ENCODE measurements at places on chromosomes 2 and 18.
A peak's percentile ranks its signal among the peaks of the same experiment; 100 is the strongest.

DNA sequence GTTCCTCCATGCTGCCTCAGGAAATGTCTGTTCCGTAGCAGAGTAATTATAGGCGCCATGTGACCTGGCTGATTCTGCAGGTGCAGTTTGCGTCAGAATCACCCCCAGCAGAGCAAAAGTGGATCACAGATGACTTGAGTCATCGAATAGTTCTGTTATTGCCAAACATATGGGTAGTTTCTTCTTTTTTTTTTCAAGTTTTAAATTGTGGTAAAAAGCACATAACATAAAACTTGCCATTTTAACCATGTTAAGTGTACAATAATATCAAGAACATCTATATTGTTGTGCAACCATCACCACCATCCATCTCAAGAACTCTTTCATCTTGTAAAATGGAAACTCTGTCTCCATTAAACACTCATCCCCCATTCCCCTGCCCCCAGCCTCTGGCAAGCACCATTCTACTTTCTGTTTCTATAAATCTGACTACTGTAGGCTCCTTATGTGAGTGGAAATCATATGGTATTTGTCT, 177.7 kb upstream of the TWIST2 start:
- DNase-seq: no peak

DNA sequence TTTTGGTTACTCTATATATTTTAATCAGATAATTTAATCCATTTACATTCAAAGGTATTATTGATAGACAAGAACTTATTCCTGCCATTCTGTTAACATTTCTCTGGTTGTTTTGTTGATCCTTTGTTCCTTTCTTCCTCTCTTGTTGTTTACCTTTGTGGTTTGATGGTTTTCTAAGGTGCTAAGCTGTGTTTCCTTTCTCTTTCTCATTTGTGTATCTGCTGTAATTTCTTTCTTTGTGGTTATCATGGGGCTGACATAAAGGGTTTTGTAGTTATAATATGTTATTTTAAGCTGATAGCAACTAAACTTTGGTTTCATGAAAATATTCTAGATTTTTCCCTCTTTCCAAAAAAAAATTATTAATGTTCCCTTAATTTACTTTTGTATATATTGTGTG, 179.2 kb downstream of the NDUFA10 start:
- no peak for DNase-seq

GRCh38 chr2:189298038-189298437, 118.5 kb upstream of the COL5A2 start:
- no peak for DNase-seq

DNA sequence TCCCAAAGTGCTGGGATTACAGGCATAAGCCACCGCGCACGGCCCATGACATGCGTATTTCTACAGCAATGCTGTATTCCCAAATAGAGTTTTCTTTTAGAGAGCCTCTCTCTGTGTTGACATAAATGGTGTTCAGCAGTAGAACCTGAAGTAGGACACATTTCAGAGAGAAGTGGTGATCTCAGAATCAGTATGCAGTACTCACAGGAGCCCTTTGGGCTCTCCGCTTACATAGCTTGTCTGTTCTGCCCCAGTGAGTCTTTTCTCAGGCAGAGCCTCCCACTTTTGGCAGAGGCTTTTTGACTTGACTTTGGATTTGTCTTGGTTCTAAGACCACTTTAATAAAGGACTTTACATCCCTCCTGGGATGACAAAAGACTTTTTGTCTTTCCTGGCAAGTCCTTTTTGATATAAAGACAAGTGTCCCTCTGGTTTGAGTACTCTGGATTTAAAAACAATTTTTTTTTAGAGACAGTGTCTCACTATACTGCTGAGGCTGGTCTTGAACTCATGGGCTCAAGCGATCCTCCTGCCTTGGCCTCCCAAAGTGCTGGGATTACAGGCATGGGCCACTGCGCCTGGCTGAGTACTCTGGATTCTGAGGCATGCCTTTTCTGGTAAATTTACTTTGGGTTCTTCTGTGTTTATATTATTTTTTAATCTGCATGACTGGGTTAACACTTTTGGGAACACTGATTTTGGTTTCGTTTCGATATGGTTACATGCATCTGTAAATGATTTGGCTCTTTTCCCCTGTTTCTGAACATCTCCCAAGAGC, 113.3 kb downstream of the SMAD2 start:
- DNase-seq: no peak

DNA sequence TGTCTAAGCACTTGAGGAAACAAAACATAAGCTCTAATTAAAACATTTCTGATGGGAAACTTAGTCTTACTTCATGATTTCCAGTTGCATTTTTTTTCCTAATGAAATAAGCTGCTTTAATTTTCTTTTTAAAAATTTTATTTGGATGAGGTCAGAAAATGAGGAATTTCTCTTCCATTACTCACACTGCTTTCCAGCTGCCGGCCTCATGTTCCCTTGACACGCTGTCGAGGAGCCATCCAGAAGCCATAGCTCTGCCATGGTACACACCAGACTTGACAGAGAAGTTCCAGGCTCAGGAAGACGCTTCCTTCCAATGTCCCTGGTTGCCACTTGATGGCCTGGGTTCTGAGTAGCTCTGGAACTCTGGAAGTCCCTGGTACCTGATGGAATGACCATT, 12.1 kb upstream of the MAPRE2 start:
- no peak for DNase-seq

- no peak for DNase-seq
Observed at GRCh38 chr2:121211689-121212151, 73.3 kb downstream of the TFCP2L1 start.

GRCh38 chr2:180314086-180314485, 307.0 kb upstream of the CWC22 start:
- no peak for DNase-seq

GRCh38 chr2:104385743-104386142, 468.2 kb upstream of the POU3F3 start:
- DNase-seq: no peak

DNA sequence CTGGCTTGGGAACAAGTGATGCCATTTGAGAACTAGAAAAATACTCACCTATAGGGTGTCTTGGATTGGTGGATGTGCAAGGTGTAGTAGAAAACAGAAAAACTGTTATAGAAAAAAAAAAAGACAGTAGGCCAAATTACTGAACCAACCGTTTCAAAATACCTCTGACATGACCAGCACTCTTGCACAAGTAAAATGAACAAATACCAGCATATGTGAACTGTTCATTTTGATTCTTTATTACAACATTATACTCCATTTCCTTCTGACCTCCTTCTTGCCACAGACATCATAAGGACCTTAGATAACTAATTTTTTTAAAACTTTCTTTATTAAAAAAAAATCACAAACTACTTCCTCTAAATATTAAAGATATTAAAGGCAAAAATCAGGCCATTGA, 125.5 kb downstream of the ATAD2B start:
- no peak for DNase-seq

DNA sequence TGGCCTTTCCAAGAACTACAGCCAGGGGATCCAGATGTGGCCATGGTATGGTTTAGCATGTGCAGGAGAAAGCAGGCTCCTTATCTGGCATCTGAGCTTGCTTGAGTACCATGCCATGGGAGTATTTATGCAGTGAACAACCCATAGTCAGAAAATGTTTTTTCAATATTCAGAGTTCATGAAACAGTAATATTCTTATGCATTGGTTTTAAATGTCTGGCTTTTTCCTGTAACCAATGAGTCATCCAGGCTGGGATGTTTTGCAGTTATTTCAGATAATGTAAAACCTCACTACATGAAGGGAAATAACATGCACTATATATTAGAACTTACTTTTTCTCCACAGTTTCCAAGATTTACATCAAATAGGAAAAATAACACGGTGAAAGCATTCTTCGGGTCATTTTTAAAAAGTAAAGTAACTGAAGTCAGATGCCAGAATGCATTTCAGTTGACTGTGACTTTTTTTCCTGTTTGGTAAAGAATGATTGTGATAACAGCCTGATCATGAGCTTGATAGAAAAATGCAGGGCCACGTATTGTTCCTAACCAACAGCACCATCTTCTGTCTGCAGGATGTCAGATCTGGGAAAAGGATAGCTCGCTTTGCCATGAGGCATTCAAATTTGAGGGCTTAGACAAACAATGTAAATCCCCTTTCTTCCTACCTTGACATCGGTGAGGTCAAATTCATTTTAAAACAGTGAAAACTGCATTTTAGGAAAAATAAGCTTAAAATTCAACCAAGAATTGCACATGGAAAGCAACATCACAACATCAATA, 152.8 kb downstream of the DSC3 start:
- peak; percentile 36 for DNase-seq

GRCh38 chr2:42881732-42882131, 89.3 kb upstream of the HAAO start:
- DNase-seq: no peak

GRCh38 chr18:54762386-54762785, 65.9 kb upstream of the RAB27B start:
- no peak for DNase-seq

DNA sequence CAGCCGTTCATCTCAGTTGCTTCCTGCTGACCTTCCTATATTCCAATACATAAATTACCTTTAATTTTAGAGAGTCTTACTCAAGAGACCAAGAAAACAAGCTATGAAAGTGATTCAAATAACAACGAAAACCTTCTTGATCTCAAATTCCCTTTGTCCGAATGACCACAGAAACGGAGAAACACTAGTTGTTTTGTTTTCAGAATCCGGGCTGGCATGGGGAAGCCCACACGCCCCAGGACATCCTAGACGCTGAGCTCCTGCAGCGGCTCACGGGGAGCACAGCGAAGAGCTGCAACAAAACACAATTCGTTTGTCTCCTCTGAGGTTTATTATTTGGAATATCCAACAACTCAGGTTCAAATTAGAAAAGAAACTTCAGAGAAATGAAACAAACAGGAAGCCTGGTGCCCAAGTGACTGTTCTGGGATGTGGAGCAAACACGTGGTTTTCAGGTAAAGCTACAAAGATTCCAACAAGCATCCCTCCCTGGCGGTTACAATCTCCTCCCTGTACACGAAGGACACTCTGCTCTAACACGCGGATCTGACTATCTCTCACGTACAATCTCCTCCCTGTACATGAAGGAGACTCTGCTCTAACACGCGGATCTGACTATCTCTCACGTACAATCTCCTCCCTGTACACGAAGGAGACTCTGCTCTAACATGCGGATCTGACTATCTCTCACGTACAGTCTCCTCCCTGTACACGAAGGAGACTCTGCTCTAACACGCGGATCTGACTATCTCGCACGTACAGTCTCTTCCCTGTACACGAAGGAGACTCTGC, 237.5 kb downstream of the TWIST2 start:
- DNase-seq: no peak

- no peak for DNase-seq
Observed at GRCh38 chr2:185145316-185146121, 547.2 kb downstream of the ZNF804A start.

- peak; percentile 44 for DNase-seq
Observed at GRCh38 chr2:54572262-54572635, 116.1 kb downstream of the SPTBN1 start.

- DNase-seq: no peak
Observed at GRCh38 chr18:48905513-48905912, 45.3 kb downstream of the SMAD7 start.

- DNase-seq: no peak
Observed at GRCh38 chr2:241461693-241462677, 46.4 kb downstream of the STK25 start.

DNA sequence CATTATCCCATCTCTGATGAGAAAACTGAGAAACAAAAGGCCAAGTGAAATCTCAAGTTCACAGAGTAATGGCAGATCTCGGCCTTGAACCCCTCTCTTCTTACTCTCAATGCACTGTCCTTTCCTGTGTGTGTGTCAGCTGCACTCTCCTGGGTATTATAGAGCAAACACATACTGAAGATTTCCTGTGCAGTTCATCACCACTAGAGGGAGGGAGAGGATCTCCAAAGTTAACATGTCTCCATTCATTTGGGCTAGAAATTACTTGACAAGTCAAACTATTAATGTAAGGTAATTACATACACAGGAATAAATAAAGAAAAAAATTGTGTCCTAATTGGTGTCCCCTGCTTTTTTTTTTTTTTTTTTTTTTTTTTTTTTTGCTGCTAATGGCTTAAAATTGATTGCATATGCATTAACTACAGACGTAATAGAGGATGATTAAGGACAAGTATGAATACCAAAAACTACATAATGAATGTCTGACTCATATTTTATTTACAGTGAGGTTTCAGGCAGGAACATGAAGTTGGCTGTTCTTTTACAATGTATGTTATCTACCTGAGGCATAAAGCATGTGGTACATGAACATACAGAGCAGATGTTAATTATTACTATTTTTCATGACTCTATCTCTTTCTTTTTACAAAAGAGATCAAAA, 269.2 kb downstream of the NYAP2 start:
- DNase-seq: peak; percentile 76

DNA sequence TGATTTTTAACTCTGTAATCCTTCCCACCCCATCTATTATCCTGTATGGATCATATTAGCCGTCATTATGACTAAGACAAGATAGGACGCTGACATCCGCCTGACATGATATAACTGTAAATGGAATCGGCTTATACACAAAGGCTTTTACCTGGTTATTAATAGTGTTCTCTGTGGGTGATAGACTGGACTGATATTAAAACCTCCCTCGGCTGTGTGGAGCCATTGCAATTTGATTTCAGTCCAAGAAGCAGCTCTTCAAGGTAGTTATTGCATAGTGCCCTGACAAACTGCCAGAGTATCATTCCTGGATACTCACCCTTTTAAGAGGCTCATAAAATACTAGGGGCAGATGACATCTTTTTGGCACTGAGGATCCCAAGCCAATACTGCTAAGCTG, 226.1 kb upstream of the HNRNPA3 start:
- DNase-seq: no peak

GRCh38 chr18:52343138-52343537, 3.1 kb downstream of the DCC start:
- no peak for DNase-seq

GRCh38 chr2:149648282-149649030, 60.9 kb upstream of the MMADHC start:
- DNase-seq: no peak

DNA sequence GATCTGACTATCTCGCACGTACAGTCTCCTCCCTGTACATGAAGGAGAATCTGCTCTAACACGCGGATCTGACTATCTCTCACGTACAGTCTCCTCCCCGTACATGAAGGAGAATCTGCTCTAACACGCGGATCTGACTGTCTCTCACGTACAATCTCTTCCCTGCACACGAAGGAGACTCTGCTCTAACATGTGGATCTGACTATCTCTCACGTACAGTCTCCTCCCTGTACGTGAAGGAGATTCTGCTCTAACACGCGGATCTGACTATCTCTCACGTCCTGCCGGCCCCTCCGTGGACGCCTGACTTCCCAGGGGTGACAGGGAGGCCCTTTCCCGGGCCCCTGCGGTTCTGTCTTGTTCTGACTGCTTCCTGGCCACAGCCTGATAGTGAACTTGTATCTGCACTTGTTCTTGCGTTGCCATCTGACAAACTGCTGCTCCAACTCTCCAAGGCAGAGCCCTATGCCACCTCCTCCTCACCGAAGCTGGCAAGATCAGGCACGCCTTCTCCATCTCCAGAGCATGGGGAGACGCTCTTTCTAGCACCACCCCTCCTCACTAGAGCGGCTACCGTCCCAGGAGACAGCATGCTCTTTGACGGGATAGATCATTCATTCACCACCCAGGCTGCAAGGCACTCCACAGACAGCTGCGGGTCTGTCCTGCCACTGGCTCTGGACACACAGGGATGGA, 238.6 kb downstream of the TWIST2 start:
- DNase-seq: no peak

- no peak for DNase-seq
Observed at GRCh38 chr2:236608188-236608525, 38.5 kb downstream of the ACKR3 start.
